Stimulated activated CD8-positive, alpha-beta memory T cell treated with anti-CD3 and anti-CD28 coated beads, Interleukin-15, amount 100 ng/mL, for 1 hour (primary cell): ENCODE measurements at places on chromosomes 6 and 20.

DNA sequence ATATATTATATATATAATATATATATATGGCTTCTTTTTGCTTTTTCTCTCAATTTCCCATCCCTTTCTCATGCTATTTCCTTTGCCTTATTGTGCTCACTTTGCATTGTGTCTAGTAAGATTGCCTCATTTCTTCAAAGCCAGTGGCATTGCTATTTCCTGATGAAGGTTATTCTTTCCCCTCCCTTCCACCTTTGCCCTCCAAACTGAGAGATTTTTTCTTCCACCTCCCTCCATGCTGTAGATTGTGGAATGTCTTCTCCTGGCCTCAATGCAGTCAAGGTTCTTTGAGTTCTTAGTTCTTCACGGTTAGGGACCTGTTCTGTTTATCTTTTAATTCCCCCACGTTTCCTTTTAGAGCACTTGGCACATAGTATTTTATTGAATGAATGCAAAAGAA is 17.2 kb downstream of the SH3BGRL2 start:
- DNase-seq = no peak

DNA sequence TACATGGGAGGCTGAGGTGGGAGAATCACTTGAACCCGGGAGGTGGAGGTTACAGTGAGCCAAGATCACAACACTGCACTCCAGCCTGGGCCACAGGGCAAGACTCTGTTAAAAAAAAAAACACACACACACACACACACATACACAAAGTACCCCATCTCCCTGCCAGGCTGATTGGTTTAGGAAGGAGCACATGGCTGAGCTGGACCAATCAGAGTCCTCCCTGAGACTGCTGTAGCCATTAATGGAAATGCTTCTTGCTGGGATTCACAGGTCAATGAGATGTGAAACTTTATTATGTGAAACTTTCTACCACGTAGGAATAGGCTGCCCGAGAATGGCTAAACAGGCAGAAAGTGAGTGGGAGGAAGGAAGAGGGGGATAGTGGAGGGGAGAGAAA is 2.9 kb downstream of the TREM1 start:
- no peak for DNase-seq

- DNase-seq = no peak
Measured at GRCh38 chr6:76697585-76697984, 625.1 kb upstream of the IMPG1 start.

DNA sequence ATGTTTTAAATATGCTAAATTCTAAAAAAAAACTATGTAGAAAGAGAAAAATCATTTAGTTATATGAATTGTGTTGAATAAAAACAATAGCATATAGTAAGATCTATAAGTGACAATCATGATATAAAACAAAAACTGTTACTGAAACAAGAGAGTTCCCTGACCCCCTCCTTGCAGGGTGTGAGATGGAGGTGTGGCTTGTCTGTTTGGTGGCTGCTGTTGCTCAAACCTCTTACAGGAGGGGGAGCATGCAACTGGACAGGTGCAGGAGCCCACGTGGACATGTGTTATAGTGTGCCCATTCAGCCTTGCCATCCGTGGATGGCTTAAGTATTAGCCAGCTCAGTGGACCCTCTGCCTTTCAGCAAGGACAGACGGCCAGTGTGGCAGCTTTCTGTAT is 206.7 kb downstream of the MOXD1 start:
- no peak for DNase-seq
